Lung microvascular endothelial cell (primary cell): ENCODE measurements at places on chromosomes 1 and 21. TPM values are rescaled to one million over a fixed set of nuclear protein-coding genes. Genes with fewer than 3 reads are reported as not detected.

TLCD4 gene
- under 0.01 TPM in 2 replicates for total RNA-seq

THEMIS2 gene
- 34.7 and 35.9 TPM in 2 replicates for total RNA-seq

NEK2 gene
- total RNA-seq: 2.4 and 9.4 TPM in 2 replicates

CD101 gene
- under 0.01 and 0.44 TPM in 2 replicates for total RNA-seq

ARMH1 gene
- total RNA-seq: under 0.01 TPM in 1 of 2 replicates, not detected in the other

GBP5 gene
- under 0.01 and 0.22 TPM in 2 replicates for total RNA-seq

A3GALT2 gene
- not detected in 2 replicates for total RNA-seq

C8A gene
- total RNA-seq: not detected in 2 replicates

NOL9 gene
- total RNA-seq: 12.9 and 15.1 TPM in 2 replicates

MIB2 gene
- total RNA-seq: 20.5 and 51.6 TPM in 2 replicates

PLPPR4 gene
- total RNA-seq: under 0.01 TPM in 1 of 2 replicates, not detected in the other

SPRR2F gene
- not detected in 2 replicates for total RNA-seq

GPR52 gene
- total RNA-seq: 0.22 and 0.99 TPM in 2 replicates

LCE1E gene
- not detected in 2 replicates for total RNA-seq

LIPI gene
- not detected in 2 replicates for total RNA-seq

CHD5 gene
- under 0.01 TPM in 2 replicates for total RNA-seq

GJB3 gene
- total RNA-seq: not detected in 2 replicates

ADAMTS5 gene
- total RNA-seq: under 0.01 TPM in 2 replicates

LCE1F gene
- total RNA-seq: not detected in 2 replicates

AVPR1B gene
- total RNA-seq: not detected in 2 replicates

CHIA gene
- not detected in 2 replicates for total RNA-seq

AMPD1 gene
- total RNA-seq: not detected in 2 replicates

TFAP2E gene
- total RNA-seq: under 0.01 TPM in 2 replicates

AADACL3 gene
- not detected in 2 replicates for total RNA-seq

OPN3 gene
- total RNA-seq: 10.9 and 26.2 TPM in 2 replicates

ZNF691 gene
- 4.6 and 8.1 TPM in 2 replicates for total RNA-seq

ZNF670 gene
- 4.4 and 7.5 TPM in 2 replicates for total RNA-seq

SHISA4 gene
- 7.4 and 9.1 TPM in 2 replicates for total RNA-seq

RGSL1 gene
- total RNA-seq: not detected in 2 replicates

S100A1 gene
- not detected in 2 replicates for total RNA-seq

CD164L2 gene
- total RNA-seq: not detected in 2 replicates

RXFP4 gene
- total RNA-seq: not detected in 2 replicates

DLGAP3 gene
- total RNA-seq: under 0.01 TPM in 1 of 2 replicates, not detected in the other

RASAL2 gene
- 11.8 and 13.1 TPM in 2 replicates for total RNA-seq

SH2D5 gene
- total RNA-seq: 0.20 and 0.44 TPM in 2 replicates

MROH9 gene
- not detected in 2 replicates for total RNA-seq

TRABD2B gene
- not detected in 2 replicates for total RNA-seq

RHD gene
- 0.20 and 0.44 TPM in 2 replicates for total RNA-seq

CAMK1G gene
- not detected in 2 replicates for total RNA-seq

EDARADD gene
- under 0.01 TPM in 1 of 2 replicates, not detected in the other for total RNA-seq

CYP4A22 gene
- not detected in 2 replicates for total RNA-seq

AGMAT gene
- under 0.01 and 0.44 TPM in 2 replicates for total RNA-seq

PADI4 gene
- not detected in 2 replicates for total RNA-seq

PLA2G2C gene
- total RNA-seq: not detected in 2 replicates

NHLH1 gene
- total RNA-seq: not detected in 2 replicates

EXTL1 gene
- under 0.01 TPM in 2 replicates for total RNA-seq

WDR64 gene
- total RNA-seq: not detected in 2 replicates

CORT gene
- 0.20 and 0.22 TPM in 2 replicates for total RNA-seq

TNNI3K gene
- 0.22 TPM in 1 of 2 replicates, not detected in the other for total RNA-seq

TTC39A gene
- total RNA-seq: 1.6 and 2.4 TPM in 2 replicates

PAQR6 gene
- total RNA-seq: 0.22 and 0.60 TPM in 2 replicates
